ENCODE measurements at places on chromosomes 3 and 15.
A peak's percentile ranks its signal among the peaks of the same experiment; 100 is the strongest.

- DNase-seq = no peak
These were observed 32.2 kb upstream of the MUC13 start for GRCh38 chr3:124966521-124967445.

GRCh38 chr3:9035961-9036360 lies 72.7 kb upstream of the RAD18 start:
- no peak for DNase-seq

DNA sequence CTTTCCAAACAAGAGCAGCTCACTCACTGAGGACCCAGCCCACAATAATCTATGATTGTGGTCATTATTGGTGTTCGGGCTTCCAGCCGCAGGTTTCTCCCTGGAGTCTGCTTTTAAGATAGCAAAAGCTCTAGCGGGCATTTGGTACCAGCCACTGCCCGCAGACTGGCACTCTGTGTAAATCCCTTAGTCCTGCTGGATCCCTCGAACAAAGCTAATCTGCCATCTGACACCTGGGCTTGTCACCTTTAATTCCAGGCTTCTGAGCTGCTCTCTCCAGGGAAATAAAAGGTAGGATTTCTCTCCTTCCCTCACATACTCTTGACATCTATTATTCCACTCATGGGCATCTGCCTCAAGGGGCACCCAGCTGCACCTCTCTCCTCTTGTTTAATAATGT lies 158.7 kb downstream of the PDCD6IP start:
- no peak for DNase-seq

GRCh38 chr3:112848196-112848595 lies 1.5 kb upstream of the CD200R1L start:
- DNase-seq = no peak

DNA sequence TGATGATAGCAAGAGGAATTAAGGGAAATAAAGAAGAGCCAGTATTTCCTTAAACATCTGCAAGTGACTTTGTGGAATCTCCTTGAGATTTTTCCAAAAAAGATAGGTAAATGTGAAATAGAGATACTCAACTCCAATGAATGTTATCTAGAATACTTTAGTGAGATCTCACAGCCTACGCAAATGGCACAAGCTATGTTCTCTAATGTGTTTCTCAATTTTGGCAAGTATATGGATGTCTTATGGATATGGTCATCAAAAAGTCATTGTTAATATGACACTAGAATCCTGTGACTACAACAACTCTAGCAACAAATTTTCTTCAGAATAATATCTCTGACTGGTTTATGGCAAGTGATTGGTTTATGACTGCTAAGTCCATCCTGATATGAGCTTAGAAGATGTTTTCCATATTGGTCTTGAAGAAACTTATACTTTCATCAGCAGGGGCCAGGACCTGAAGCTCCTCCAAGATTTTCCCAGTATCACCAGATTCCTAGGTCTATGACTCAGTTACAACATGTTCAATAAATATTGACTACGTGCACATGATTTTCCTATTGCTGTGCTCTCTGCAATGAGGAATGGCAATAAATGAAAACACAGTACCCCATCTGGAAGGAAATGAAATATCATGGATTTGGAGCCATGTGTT lies 170.9 kb upstream of the THBS1 start:
- DNase-seq = no peak

DNA sequence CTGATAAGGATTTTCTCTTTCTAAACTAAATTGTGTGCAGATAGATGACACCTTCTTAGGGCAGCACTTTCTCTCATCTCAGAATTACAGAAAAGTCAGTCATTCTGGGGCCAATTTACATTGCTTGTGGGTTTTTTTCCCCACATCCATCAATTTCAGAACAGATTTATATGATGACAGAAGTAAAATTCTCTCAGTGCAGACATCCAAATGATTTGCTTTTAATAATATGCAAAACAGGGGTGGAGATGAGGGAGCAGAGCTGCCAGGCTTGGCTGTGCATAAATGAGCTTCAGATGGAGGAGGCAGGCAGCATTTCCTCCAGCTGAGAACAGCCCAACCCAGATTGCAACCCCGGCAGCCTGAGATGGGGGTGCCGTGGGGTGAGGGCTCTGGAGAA lies 44.0 kb downstream of the EDEM1 start:
- no peak for DNase-seq

- no peak for DNase-seq
These were observed 38.1 kb downstream of the TRAK1 start for GRCh38 chr3:42129014-42129953.

- peak; percentile 36 for DNase-seq
These were observed 36.4 kb downstream of the FAM3D start for GRCh38 chr3:58630076-58630709.

DNA sequence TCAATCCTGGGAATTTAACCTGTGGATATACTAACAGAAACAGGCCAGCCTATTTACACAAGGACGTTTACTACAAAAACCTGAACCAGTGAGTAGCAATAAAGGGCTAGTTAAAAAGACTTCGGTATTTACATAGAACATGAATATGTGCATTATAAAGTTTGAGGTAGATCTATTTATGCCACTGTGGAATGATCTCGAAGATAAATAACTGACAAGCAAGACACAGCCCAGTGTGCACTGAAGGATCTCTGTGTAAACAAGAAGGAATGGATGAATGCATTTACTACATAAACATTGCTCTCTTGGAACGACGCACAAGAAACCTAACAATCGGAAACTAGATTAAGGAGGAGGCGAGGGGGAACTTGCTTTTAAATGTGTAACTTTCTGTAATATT lies 132.0 kb upstream of the NSMCE3 start:
- no peak for DNase-seq

GRCh38 chr3:13501958-13502790 lies 22.1 kb downstream of the HDAC11 start:
- DNase-seq = no peak

- DNase-seq = no peak
These were observed 6.9 kb upstream of the ACVR2B start for GRCh38 chr3:38446812-38447211.

- DNase-seq = no peak
These were observed 367.0 kb downstream of the TIGIT start for GRCh38 chr3:114660808-114661207.

- DNase-seq = no peak
These were observed 85.0 kb upstream of the GALNT15 start for GRCh38 chr3:16089521-16089920.

Measured in CD4-positive, alpha-beta T cell (primary cell).